NCI-H69 (cell line): ENCODE measurements at places on chromosomes 11 and 22.

GRCh38 chr11:62909107-62909894 is 11.9 kb downstream of the CHRM1 start:
- DNase-seq: peak; percentile 72

DNA sequence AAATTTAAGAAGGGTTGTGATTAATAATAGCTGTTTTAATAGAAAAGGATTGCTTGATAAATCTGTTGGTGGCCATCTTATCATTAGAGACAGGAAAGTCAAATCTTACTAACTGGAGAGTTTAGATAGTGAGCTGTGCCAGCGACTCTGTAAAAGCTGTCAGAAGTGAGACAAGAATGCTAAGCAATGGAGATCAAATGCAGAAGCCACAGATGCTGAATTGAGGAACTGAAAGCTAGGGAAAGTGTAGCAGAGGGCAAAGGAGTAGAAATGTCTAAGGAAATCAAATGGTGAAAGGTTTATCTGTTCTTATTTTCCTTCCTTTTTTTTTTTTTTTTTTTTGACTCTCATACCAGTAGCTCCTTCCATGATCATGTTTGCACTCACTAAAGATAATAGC is 13.7 kb downstream of the MS4A13 start:
- no peak for DNase-seq

DNA sequence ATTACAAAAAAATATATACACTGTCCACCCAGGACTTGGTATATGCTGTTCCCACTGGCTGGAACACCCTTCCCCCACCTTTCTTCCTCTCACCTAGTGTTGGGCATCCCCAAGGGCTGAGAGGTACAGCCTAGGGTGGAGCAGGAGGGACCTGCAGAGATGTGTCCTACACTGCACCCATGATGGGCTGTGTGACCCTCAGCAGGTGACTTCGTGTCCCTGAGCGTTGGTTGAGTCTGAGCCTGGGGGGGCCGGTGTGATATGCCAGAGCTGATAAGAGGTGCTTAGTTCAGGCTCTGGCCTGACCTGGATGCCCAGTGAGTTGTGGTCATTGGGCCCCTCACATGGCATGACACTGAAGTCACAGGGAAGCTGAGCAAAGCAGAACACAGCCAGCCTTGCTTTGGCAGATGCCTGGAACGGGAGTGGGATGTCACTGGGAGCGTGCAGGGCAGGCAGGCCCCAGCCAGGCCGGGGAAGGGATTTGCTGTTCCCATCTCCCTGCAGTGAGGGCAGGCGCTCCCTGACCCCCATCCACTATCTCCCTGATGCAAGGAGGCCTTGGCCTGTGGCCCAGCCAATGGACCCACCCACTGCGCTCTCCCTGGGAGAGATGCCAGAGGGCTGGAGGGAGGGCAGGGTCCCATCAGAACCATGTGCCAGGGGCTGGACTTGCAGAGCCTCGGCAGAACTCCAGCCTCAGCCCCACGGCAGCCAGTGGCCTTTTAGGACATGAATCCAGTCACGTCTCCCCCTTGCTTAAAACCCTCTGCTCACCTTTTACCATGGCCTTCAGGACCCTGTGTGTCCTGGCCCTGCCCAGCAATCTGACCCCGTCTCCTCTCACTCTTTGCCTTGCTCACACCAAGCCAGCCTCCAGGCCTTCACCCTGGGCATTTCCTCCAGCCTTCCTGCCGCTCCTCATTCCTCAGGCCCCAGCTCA is 138.9 kb downstream of the MN1 start:
- no peak for DNase-seq

DNA sequence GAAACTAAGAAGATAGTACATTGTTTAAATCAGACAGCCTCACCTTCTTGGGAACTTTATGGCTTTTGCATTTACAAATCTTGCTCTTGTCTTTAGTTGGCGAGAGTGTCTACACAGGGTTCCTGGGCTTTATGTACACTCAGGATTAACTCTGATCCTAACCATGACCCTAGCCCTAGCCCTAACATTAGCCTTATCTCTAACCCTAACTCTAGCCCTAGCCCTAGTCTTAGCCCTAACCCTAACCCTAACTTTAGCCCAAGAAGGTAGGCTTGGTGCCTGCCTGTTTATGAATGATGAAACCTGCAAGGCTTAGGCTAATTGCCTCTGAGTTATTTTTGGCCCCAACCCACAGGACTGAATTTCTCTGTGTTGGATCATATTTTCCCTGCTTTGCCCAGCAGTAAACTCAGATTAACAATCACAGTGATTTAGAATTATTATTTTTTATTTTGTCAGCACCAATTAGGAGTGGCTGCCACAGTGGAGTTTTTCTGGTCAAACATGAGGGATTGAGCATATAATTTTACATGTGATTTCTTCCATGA is 44.1 kb upstream of the OR9Q1 start:
- DNase-seq: no peak

GRCh38 chr22:41799486-41800347 is 762 bp upstream of the CCDC134 start:
- peak; percentile 46 for DNase-seq

GRCh38 chr11:83302151-83302550 is 16.0 kb upstream of the CCDC90B start:
- DNase-seq: no peak

- DNase-seq: no peak
These were observed 115.3 kb upstream of the SLC5A12 start for GRCh38 chr11:26837154-26837553.

DNA sequence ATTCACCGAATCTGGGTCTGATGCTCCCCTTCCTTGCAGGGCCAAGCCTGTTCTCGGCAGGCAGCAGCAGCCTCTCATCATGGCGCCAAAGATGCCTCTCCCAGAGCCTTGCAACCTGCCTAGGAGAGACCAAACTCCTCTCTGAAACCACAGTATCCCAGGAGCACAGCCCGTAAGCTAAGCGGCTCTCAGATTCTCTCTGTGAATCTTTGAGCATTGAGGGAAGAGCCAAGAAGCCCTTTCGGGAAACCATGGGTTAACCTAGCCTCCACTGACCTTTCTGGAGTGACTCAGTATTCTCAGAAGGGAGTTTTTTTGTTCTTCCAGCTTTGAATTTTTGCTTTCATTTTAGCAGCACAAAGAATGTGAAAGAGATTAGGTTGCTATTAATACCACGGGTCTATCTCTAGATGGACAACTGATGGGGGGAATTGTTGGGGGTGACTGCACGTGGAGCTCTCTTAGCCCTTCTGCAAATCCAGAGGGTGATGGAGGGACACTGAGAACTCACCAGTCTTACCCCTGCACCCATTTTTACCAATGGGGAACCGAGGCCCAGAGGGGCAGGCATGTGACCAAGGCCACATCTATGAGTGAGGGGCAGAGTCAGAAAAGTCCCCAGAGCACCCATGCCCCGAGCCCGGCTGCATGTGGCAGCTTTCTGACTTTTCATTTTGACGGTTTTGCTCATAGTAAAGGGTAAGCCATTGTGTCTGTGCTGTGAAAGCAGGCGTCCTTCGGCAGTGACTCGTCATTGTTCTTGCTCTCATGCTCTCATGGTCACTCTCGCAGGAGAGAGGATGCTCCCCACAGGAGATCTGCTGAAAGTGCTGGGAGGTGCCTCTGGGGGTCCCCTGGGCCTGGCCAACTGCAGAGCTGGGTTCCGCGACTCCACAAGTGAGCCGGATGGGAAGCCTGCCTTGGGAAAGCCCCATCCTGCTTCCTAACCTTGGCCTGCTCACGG is 36.0 kb downstream of the IRAG1 start:
- no peak for DNase-seq

DNA sequence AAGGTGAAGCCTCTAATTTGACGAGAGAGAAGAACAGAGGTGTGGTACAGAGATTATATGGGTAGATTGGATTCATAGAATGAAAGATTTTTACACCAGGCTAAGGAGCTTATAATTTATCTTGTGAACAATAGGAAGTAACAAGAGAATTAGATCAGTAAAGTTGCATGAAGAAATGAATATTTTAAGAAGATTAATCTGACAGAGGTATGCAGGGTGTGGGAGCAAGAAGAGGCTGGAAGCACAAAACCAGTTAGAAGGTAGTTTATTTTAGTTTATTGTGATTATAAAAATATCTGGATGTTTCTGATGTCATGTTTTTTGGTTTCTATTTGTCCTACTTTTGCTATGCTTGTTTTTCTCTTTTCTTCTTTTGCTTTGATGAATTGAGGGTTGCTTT is 15.7 kb downstream of the SLC5A12 start:
- DNase-seq: no peak

- DNase-seq: no peak
These were observed 63.2 kb downstream of the SCUBE1 start for GRCh38 chr22:43279867-43280522.

DNA sequence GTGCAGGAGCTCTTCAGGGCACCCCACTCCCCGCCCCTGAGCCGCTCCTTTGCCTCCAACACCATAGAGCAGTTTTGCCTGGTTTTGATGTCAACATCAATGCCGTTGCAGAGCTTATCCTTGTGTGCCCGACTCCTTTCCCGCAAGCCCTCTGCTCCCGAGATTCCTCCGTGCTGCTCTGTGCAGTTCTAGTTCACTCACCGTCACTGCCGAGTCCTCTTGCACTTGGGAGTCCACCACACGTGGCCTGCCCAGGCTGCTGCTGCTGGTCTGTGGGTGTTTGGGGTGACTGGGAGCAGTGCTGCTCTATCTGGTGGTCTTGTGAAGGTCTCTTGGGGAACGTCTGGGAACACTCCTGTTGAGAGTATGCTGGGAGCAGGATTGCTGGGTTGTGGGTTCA is 63.8 kb upstream of the ANO1 start:
- DNase-seq: no peak

DNA sequence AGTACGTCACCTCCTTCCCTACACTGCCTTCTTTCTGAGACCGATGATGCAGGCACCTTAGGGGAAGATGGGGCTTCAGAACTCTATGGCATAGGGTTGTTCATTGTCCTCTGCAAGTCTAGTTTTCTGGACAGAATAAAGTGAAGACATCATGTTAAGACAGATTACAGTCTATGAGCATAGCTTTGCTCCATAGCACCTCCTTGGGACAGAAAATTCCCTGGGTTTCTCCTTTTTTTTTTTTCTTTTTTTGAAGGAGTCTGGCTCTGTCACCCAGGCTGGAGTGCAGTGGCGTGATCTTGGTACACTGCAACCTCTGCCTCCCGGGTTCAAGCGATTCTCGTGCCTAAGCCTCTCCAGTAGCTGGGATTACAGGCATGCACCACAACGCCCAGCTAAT is 119.8 kb upstream of the CADM1 start:
- no peak for DNase-seq

DNA sequence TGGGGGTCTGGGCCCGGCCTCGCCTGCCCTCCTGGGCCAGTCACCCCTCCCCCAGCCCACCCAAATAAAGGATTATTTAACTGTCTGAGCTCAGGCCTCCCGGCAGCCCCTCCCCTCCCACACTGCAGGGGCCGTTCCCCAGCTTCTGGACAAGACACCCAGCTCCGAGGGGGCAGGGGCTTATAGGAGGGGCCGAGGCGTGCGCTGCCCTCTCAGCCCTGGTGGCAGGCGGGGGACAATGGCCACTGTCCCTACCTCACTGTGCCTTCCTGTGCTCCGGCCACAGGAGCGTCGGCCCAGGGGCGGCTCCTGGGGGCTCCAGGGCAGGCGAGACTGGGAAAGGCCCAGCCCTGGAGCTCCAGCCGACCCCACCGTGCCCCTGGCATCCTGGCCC is 2.2 kb upstream of the SELENOO start:
- no peak for DNase-seq

- DNase-seq: no peak
These were observed 82.1 kb downstream of the PPP6R3 start for GRCh38 chr11:68542617-68543016.

- DNase-seq: no peak
These were observed 144.5 kb downstream of the SPON1 start for GRCh38 chr11:14107050-14107430.

GRCh38 chr22:34303656-34304055 is 383.4 kb upstream of the LARGE1 start:
- no peak for DNase-seq
